Activated CD4-positive, CD25-positive, alpha-beta regulatory T cell treated with anti-CD3 and anti-CD28 coated beads, Interleukin-2, amount 50 U/mL, for 16 hours (primary cell): ENCODE measurements at places on chromosomes 3 and 15.

DNA sequence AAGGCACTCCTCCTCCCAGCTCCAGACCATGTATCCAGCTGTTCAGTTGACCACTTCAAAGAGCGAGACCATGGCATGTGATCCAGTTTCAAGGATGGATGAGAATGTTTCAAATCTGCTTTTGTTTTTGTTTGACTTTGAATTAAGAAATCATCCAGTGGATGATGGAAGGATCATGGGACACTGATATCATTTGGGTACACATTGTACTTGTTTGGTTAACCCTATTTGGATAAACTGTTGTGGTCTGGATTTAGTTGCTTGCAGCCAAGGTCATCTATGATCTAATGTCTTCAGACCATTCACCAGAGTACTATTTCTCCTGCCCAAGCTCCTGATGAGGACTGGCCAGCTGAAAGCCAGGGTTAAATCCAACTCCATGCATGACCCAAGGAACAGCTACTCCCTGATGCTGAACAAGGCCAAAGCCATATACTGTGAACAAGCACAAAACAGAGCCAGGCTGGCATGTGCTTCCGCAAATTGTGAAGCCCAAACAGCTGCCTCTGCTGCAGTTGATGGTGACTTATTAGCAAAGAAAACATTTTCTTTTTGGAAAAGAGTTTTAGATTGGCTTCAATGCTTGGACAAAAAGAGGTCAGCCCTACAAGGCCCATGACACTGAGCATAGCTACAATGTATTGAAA lies 5.2 kb upstream of the ADAMTS17 start:
- no peak for DNase-seq

- no peak for DNase-seq
Measured at GRCh38 chr3:153350420-153350819, 188.4 kb downstream of the RAP2B start.

DNA sequence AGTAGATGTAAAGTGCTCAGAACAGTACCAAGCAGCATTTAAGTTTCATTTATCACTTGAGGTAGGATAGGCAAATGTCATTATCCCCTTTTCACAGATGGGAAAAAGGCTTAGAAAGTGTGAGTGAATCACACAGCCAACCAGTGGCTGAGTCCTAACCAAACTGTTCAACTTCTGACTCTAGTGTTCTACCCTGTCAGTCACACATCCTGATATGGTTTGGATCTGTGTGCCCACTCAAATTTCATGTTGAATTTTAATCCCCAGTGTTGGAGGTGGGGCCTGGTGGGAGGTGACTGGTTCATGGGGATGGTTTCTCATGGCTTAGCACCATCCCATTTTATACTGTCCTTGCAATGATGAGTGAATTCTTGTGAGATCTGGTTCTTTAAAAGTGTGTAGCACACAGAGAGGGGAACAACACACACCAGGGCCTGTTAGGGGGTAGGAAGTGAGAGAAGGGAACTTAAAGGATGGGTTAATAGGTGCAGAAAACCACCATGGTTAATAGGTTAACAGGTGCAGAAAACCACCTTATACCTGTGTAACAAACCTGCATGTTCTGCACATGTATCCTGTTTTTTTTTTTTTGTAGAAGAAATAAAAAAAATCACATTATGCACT lies 304.7 kb downstream of the SUCLG2 start:
- no peak for DNase-seq

DNA sequence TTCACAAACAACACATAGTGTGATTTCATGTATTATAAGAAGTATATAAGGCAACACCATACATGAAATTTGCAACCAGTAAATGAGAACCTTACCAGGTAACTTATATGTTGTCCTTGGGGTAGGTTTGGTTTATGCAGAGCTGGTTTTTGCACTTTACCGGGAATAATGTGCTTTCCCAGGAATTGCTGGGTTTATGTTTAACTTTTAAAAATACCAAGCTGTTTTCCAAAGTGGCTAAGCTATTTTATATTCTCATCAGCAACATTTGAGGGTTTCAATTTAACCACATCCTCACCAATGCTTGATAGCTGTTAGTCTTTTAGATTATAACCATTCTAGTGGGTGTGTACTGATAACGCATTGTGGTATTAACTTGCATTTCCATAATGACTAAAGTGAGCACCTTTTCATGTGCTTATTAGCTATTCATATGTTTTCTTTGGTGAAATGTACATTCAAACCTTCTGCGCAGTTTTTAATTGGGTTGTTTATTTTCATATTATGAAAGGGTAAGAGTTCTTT lies 71.6 kb downstream of the KY start:
- no peak for DNase-seq

DNA sequence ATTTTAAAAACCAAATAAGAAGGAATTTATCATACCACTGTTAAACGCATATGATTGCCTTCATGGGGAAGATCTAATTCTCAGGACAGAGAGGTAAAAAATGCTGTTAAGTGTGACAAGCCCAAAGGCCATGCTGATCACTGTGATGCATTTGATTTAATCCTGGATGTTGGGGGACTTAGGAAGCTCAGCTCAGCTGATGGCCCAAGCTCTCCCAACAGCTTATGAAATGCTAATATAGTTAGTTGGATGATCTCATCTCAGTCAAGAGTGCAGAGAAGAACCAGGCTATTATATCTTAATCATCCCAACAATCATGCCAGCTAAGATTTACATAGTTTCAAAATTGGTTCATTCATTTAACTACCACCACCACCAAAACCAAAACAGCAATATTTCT lies 340.0 kb downstream of the IL20RB start:
- DNase-seq: no peak

DNA sequence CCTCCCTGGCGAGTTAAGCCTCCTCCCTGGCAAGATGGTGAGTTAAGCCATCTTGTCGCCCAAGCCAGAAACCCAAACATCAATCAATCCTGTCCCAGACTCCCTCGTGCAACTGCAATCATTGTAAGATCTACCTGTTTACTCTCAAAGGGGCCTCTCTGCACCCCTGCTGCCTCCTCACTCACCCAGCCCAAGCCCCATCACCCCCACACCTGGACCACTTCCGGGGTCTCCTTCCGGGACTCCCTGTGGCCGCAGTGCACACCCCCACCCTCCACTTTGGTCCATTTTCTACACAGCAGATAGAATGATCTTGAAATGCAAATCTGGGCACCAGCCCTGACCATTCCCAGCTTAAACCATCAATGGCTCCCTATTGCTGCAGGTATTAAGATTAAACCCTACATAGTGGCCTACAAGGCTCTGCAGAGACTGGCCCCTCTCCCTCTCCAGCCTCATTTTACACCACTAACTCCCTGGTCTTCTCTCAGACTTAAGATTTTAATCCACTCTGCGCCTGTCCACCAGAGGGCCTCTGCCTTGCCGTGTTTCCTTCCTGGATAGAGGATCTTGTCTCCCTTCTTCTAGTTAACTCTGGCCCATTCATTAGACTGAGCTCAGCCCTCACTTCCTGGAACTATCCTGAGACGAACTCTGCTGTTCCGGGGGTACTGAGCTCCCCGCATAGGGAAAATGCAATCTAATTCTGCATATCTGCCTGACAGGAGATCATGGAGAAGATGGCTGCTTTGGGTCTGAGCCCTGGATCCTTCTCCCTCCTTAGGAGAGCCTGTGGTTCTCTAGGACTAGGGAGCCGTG lies 41.9 kb upstream of the SLC6A1 start:
- no peak for DNase-seq

- no peak for DNase-seq
Measured at GRCh38 chr15:70490838-70491155, 272.6 kb downstream of the UACA start.

- no peak for DNase-seq
Measured at GRCh38 chr3:129040579-129041300, 19.8 kb upstream of the GP9 start.

DNA sequence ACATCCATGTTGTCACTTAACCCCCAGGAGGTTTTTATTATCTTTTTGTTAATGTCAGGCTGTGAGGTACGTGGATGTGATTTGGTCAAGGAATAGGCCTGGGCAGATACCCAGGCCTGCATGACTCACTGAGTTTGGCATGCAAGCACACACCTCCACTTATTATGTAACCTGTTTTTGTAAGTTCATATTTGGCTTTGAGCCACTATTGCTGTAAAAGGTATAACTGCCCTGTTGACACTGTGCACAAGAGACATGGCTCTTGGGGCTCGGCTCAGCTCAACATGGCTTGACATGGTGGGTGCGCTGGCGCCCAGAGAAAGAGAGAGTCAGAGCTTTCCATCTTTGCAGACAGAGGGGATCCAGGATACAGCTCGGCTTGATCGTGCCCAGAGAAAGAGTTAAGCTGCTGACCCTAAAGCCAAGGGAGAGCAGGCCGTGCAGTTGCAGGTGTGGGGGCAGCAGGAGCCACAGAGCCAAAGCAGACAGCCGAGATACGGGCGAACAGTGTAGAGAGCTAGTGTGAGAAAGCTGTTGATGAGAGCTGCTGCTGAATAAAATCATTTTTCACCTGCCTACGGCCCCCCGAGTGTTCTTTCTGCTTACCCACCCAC lies 67.9 kb upstream of the UNC13C start:
- DNase-seq: no peak

GRCh38 chr3:13393427-13394360 lies 26.4 kb downstream of the NUP210 start:
- DNase-seq: no peak

GRCh38 chr15:34160735-34161134 lies 49.2 kb downstream of the KATNBL1 start:
- DNase-seq: no peak

GRCh38 chr15:45583731-45584639 lies 3.2 kb upstream of the BLOC1S6 start:
- DNase-seq: no peak

GRCh38 chr3:159947220-159947619 lies 41.4 kb upstream of the IL12A start:
- no peak for DNase-seq

DNA sequence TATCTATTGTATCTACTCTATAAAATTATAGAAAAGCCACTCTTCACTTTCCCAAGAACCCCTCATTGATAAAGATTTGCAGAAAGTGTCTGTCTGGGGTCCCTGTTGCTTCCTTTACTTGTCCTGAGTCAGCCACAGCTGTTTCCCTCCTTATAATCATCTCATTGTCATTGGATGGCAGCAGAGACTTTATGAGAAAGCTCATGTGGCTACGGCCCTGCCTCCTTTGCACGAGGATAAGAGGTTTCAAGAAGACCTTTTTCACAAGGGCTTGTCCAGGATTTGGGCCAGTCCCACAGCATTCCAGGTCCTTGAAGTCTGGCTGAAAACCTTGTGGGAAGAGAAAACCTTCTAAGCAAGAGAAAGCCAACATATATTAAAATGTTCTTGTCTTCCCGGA lies 41.9 kb upstream of the THBS1 start:
- no peak for DNase-seq

- DNase-seq: no peak
Measured at GRCh38 chr3:40254891-40255290, 54.6 kb upstream of the EIF1B start.

GRCh38 chr3:2356298-2356950 lies 257.8 kb downstream of the CNTN4 start:
- DNase-seq: no peak

DNA sequence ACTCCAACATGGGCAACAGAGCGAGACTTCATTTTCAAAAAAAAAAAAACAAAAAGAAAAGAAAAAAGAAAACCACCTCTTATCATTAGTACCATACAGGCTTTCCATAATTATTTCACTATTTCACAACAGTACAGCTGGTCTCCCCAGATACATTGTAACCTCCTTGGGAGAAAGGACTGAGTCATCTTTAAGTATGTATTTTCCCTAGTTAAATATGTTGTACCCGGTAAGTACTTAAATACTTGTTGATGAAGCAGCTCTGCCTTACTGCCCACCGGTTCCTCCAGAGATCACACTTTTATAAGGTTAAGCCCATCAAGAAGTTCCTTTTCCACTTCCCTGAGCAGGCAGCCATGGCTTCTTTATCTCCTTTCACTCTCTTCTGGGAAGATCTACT lies 789.5 kb upstream of the CFAP20DC start:
- no peak for DNase-seq

GRCh38 chr3:54897028-54897711 lies 30.7 kb downstream of the LRTM1 start:
- no peak for DNase-seq

- DNase-seq: peak; percentile 26
Measured at GRCh38 chr3:53046171-53047170, 598 bp upstream of the SFMBT1 start.

GRCh38 chr3:152266221-152266995 lies 2.3 kb upstream of the MBNL1 start:
- DNase-seq: no peak

DNA sequence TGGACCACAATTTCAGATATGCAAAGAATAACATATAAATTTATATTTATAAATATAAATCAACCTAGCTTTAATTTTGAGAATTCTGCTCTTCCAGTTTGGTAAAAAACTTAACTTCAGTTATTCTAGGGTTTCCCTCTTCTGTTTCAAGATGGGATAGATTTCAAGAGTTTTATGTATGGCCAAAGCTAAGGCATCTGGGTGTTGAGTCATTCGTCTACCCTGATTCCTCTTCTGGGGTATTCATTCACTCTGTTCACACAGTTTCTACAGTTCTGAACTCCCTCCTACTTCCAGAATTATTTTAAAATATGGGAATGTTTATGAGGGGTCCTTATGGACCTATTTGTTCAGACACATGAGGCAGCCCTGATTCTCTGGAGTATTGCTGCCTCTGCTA lies 4.2 kb upstream of the FGF7 start:
- no peak for DNase-seq

GRCh38 chr3:84925571-84925970 lies 33.2 kb upstream of the CADM2 start:
- DNase-seq: no peak

DNA sequence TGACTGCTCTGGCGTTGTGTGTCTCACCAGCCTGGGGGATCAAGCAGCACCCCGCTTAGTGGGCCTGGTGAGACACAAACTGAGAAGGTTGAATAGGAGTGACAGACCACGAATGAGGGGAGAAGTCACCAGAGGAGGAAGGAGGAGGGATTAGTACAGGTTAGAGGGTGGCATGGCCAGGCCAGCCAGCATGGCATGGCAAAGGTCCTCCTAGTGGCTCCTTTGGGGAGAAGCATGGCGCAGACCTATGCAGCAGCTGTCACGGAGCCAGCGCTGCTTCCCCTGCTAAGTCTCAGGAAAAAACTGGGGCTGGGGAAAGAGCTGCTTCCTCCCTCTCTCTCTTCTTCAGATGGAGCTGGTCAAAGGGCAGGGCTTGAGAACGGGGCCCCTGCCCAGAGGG lies 48.6 kb downstream of the ZDHHC3 start:
- DNase-seq: no peak

DNA sequence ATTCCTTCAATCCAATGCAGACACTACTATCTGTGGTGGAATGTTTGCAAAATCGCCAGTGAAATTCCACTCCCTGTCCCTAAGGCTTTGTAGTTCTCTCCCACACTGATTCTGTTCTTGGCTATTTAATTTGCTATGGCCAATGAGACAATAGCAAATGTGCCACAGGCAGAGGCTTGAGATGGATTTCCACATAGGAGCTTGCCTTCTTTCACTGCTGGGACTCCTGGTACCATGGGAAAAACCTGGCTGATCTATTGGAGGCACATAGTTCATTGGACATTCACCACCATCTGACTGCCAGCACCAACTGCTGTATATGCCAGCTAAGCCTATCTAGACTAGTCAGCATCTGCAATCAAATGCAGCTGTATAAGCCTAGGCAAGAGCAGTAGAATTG lies 103.8 kb downstream of the NR1D2 start:
- DNase-seq: no peak

- DNase-seq: no peak
Measured at GRCh38 chr15:74511583-74511982, 29.4 kb upstream of the ARID3B start.

- DNase-seq: no peak
Measured at GRCh38 chr3:56189536-56189935, 278.7 kb downstream of the ERC2 start.
